ENCODE measurements at places on chromosomes 7 and 10.
A peak's percentile ranks its signal among the peaks of the same experiment; 100 is the strongest.

GRCh38 chr10:128295003-128295402 lies 168.8 kb upstream of the MKI67 start:
- peak; percentile 33 for DNase-seq

- DNase-seq = no peak
Measured at GRCh38 chr7:2114052-2114451, 118.7 kb downstream of the MAD1L1 start.

- DNase-seq = no peak
Measured at GRCh38 chr10:109616359-109616980, 306.8 kb downstream of the XPNPEP1 start.

DNA sequence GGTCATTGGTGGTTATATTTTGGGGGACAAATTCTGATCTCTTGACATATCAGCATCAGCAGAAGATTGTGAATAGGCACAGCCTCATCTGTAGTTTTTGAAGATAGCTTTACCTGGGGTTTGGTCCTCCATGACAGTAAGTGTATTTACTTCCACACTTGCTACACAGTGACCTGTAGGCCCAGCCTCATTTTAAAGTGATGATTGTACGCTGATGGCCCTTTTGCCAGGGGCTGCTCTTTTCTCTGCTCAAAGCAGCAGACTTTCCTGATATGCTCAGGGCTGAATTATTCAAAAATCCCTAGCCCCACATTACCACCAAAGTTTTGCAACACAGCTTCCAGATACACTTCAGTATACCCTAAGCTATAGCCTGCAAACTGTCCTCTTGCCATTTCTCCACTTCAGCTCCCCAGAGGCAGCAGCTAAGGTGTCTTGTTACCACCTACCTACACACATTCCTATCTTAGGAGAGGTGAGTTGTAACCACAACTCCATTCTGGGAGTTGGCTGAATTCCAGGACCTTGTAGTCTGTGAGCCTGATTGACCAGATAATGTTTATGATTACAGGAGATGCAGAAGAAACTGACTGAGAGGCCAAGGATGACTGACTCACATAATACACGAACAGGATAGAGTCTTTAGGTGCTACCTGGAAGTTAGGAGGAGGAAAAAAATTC lies 6.0 kb downstream of the ASB4 start:
- no peak for DNase-seq

DNA sequence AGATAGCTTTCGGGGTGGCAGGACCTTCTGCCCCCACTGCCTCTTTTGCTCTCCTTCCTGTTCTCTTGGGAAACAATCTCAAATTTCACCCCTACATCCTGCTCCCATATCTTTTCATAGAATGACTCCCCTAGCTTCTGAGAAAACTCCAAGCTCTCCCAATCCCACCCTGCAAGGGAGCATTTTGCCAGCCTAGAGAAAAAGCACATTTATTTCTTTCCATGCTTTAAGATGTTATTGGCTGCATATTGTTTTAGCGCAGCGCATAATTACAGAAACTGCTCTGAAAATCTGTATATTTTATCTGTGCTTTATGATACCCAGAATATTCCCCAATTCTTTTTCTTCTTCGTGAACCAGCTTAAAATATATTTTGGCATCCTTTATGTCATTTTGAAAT lies 601.3 kb downstream of the KCNMA1 start:
- DNase-seq = no peak

DNA sequence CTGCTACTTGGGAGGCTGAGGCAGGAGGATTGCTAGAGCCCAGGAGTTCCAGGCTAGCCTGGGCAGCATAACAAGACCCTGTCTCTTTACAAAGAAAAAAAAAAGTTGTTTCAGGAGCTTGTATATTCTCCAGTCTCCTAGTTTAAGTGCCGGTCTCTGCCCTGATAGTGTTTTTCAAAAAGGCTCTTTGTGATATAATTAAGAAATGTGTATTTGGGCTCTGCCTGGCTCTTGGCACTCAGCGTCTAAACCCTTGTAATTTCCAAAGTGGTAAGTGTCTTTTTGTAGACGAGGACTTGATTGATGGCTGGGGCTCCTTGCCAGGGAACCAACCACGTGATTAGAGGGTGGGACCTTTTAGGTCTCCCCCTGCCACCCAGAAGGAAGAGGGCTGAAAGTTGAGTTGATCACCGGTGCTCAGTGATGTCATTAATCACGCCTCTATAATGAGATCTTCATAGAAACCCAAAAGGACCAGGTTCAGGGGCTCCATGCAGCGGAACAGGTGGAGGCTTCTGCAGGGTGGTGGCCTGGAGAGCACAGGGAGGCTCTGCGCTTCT lies 4.4 kb downstream of the EIF3B start:
- DNase-seq = no peak

GRCh38 chr10:93554760-93555432 lies 11.6 kb upstream of the FFAR4 start:
- peak; percentile 85 for DNase-seq

GRCh38 chr10:59036311-59037017 lies 140.0 kb upstream of the PHYHIPL start:
- DNase-seq = no peak

DNA sequence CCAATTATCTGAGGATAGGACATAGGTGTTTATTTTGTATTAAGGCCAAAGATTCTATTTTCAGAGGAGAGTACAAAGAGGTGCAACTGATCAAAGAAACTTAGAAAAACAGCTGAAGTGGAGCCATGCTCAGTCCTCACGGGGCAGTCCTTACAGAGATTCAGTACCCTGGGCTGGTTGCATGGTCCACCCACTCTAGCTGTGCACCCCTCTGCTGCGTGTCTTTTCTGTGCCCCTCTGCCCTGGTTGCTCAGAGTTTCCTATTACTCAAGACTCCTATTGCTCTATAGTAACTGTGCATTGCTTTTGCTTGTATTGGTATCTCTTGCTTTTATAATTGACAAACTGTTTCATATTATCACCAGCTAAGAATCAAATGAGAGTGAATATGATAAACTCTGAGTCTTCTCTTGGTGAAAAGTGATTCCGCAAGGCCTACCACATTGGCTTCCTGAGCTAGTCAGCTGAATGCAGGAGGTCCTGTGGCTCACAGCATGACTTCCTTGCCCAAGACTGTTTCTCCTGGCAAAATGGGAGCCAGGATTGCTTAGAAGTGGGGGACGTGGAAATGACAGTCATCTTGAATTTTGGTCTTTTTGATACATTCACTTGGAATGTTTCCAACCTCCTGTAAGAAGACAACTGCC lies 137.0 kb downstream of the GLCCI1 start:
- DNase-seq = no peak

DNA sequence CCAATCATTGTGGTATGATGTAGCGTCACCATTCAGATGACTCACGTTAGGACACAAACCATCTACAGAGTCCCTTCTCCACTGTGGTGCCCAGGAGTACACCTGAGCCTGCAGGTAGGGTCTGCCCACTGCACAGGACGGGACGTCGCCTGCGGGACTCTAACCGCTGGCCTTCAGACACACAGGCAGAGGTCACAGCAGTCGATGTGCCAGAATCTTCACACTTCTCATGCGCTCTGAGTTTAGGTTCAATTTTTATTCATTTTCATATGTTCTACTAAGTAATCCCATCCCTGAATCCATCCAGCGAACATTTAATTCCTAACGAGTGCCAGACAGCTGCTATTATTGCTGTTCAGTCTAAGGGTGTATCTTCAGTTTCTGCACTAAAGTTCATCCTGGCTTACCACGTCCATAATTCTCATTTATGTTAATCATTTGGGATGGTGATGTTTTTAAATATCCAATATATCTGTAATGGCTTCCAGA lies 73.3 kb downstream of the CXCL12 start:
- DNase-seq = no peak

DNA sequence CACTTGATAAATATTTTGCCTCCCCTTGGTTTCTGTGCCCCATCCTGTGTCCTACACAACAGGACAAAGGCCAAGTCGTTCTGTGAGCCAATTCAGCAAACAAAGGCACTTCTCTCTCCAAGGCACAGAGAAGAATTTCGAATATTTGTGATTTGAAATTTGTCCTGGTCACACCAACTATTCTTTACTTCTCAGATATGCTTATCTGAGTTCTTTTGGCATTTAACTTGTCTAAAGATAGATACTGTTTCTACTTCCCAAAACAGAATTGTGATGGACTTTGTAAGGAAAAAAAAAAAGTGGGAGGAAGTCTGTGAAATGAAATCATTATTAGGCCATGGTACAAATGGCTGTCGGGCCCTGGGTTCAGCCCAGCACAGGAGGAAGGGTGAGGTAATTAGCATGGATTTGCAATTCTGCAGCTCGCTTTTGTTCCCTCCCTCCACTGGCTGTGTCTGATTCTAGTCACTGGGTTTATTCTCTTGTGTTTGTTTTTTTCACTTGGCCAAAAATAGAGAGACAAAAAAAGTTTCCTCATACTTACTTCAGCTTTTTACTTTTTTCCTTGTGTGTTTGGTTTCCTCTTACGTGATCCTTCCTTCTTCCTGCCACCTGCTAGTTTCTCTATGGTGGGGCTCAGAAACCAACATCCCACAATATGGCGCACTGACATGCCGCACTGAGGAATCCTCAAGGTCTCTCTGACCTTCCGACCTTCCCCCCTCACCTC lies 108.2 kb upstream of the MKLN1 start:
- no peak for DNase-seq

DNA sequence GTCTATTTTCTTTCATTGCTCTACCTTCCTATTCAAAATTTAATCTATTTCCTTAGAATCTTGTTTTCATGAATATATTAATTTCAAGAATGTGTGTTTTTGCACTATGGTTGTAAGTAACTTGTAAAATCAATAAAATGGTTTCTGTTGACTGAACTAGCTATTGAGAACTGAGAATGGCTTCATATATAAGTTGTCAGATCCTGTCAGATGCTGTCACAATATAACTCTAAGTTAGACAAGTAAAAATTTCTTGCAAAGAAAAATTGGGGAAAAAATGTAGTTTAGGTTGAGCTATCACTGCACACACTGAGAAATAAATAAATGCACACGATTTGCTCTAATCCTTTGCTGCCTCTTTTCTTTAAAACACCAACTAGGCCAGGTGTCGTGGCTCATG lies 89.8 kb downstream of the RAB11FIP2 start:
- no peak for DNase-seq

DNA sequence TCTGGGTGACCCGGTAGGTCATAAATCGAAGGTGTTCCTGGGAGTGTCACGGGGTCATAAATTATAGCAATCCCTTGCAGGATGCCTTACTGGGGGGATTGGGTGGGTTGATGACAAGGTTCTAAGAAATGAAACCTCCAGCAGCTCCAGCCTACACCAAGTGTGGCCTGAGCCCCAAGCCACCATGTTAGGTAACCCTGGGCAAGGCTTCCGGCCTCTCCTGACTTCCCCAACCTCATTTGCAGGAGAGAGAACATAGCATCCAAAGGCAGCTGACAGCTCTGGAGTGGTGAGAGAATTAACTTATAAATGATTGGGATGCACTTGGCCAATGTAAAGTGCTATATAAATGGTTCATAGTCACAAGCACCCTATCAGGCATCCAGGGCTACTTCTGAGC lies 52.8 kb upstream of the TMEM273 start:
- DNase-seq = no peak

DNA sequence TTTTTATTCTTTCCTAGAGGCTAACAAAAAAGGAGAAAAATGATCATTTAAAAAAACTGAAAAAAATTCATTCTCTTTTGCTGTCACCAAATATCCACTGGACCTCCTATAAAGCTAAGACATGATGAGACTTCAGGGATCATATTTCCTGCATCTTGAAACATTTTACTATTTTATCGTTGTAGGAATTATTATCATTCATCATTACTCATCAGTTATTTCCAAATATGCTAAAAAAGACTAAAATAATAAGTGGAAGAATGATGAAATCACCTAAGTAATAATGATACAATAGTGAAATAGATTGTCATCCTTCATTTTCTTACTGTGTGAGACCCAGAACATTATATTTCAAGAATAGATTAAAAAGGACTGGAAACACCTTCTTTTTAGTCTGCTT lies 28.3 kb downstream of the TAF3 start:
- DNase-seq = no peak

- DNase-seq = no peak
Measured at GRCh38 chr7:70554646-70555045, 577.3 kb upstream of the GALNT17 start.

- no peak for DNase-seq
Measured at GRCh38 chr10:63252095-63252762, 119.1 kb downstream of the NRBF2 start.

DNA sequence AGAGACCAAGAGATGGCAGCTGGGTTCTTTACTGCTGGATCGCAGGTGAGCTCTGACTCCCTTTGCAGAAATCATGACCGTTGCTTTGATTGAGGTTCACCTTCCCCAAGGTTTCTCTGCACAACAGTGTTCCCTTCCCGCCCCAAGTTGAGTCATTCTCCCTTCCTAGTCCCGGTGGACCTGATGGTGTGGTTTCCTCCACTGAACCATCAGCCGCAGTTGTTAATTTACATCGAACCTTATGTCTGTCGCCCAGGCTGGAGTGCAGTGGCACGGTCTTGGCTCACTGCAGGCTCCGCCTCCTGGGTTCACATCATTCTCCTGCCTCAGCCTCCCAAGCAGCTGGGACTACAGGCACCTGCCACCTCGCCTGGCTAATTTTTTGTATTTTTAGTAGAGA lies 5.8 kb downstream of the ZSCAN25 start:
- DNase-seq = no peak

Data from WTC11 (cell line).